AG04450 (cell line): ENCODE measurements at places on chromosomes 1 and 21.

GRCh38 chr1:107609808-107610207 lies 355.2 kb downstream of the VAV3 start:
- no peak for DNase-seq

- no peak for DNase-seq
These were observed 25.4 kb upstream of the LRRC3 start for GRCh38 chr21:44429894-44430293.

DNA sequence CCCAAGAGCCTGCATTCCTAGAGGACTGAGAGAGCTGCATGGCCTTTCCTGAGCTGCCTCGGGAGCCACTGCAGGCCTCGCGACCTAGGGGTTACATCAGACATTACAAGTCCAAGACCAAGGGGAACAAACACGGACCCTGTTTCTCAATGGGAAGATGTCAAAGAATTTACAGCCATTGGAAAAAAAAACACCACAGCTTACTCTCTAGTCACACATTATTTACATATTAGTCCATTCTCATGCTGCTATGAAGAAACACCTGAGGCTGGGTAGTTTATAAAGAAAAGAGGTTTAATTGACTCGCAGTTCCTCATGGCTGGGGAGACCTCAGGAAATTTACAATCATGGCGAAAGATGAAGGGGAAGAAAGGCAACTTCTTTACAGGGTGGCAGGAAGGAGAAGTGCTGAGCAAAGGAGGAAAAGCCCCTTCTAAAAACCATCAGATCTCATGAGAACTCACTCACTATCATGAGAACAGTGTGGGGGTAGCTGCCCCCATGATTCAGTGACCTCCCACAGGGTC lies 8.4 kb upstream of the PRMT2 start:
- DNase-seq = no peak

GRCh38 chr21:26593800-26594199 lies 20.7 kb upstream of the CYYR1 start:
- no peak for DNase-seq

GRCh38 chr1:231284441-231284840 lies 43.4 kb downstream of the GNPAT start:
- DNase-seq = no peak

- no peak for DNase-seq
These were observed 178.7 kb downstream of the MRPL39 start for GRCh38 chr21:25428537-25428936.

GRCh38 chr1:218478336-218478735 lies 133.2 kb downstream of the TGFB2 start:
- DNase-seq = no peak

- no peak for DNase-seq
These were observed 100.2 kb downstream of the SIPA1L2 start for GRCh38 chr1:232529747-232530146.

- no peak for DNase-seq
These were observed 28.3 kb downstream of the CD160 start for GRCh38 chr1:145747398-145748247.

GRCh38 chr1:185795181-185795580 lies 61.0 kb downstream of the HMCN1 start:
- no peak for DNase-seq

DNA sequence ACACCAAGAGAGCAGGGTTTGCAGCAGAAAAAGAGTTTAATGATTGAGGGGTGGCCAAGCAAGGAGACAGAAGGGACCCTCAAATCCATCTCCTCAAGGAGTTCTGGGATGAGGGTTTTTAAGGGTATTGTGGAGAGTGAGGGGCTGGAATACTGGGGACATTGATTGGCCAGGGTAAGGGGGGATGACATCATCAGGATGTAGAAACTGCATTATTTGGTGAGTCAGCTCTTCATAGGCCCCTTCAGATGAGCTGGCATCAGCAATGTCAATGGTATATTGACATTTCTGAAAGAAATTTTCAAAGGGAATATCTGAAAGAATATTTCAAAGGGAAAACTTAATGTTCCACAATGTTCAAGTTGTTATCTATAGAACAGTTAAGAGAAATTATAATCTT lies 168.1 kb upstream of the SNX7 start:
- DNase-seq = no peak

- no peak for DNase-seq
These were observed 45.2 kb downstream of the RPS6KA1 start for GRCh38 chr1:26574719-26575251.

DNA sequence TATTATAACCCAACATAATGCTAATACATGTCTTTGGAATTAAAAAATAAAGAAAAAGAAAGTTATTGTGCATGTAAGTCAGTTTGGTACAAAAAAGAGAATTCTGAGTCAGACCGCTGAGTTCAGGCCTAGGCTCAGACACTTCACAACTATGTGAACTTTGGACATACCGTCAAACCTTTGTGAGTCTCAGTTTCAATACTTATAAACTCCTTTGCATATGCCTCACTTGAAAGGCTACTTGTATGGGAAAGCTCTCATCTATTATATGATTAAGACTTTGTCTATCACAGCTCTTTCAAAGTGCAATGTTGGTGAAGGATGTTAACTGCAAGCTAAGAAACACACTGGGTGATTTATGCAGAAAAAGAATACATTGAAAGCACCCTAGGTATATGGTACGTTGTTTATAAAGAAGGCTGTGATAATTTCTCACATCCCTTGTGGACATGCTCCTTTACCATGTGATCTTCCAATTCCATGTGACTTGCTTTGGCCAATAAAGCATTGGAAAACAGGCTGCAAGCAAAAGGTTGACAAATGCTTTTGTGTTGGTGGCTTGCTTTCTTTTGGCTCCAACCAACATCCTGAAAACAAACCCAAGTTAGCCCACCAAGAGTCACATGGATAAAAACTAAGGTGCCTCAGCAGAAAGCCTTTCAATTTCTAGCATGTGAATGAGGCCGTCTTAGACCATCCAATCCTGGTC lies 49.6 kb downstream of the INTS7 start:
- DNase-seq = no peak

DNA sequence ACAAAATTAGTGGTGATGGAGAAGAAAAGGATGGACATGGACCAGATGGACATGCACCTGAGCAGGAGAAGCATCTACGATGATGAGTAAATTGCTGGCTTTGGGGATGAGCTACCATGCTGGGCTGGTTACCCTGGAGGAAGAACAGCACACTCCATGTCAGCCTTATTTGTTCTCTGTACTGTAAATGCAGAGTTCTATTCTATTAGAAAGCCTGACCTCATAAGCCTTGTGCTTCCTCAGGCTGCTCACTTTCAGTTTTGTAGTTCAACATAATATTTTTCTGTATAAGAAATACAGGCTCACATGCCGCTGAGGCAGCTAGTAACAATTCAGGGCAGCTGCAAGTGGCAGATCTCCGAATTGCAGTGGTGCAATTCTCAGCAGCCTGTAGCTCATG lies 249.6 kb downstream of the PLA2G4A start:
- DNase-seq = no peak

DNA sequence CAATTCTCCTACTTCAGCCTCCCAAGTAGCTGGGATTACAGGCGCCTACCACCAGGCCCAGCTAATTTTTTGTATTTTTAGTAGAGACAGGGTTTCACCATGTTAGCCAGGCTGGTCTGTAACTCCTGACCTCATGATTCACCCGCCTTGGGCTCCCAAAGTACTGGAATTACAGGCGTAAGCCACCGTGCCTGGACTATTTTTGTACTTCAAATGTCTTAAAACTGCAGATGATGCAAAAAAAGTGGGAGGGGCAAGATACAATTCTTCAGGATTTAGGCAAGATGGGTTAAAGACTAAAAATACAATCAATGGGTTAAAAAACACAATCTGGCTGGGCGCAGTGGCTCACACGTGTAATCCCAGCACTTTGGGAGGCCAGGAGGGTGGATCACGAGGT lies 4.7 kb downstream of the SCAF4 start:
- no peak for DNase-seq

GRCh38 chr1:89802841-89803240 lies 18.0 kb upstream of the LRRC8D start:
- DNase-seq = no peak

DNA sequence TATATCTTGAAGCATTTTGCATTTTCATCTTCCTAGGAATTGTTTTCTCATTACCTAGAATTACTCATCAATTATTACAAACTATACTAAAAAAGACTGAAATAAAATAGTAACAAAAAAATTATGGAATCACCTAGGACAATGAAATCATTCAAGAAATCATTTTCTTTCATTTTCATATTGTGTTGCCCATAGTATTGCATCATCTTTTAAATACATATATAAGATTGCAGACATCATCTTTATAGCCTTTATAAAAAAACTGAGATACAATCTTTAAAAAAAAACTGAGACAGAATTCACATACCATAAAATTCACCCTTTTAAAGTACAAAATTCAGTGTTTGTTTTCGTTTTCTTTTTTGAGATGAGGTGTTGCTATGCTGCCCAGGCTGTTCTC lies 29.6 kb downstream of the GDAP2 start:
- no peak for DNase-seq

DNA sequence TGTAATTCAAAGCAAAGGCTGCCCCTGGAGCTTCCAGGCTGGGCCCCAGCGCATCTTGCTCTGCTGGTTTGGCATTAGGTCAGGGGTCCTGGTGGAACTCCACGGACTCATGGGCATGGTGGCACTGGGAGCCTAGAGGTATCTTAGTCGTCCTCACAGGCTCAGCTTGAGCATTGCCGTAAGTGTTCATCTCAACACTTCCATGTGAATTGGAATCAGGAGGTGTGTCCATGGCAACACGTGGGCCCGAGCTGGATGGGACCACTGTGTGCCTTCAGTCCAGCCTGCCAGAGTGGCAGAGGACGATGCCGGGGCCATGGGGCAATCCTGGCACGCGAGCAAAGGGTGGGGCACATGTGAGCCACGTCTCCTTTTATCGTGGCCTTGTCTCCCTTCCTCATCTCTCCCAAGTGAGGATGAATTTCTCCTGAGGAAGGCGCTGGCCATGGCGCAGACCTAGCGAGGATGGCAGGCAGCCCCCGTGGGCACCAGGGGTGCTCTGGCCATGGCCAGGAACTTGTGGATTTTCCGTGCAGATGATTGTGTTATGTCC lies 47.0 kb downstream of the AGPAT3 start:
- no peak for DNase-seq

- DNase-seq = no peak
These were observed 14.6 kb downstream of the TRIM46 start for GRCh38 chr1:155188268-155188667.
